ENCODE measurements at places on chromosomes 7 and 10.

- H3K27ac ChIP-seq = no peak overlapping the region
- DNase-seq = no peak
- no peaks in the 10 kb centered on the region for H3K27me3 ChIP-seq
- H3K36me3 ChIP-seq = no peaks in the 10 kb centered on the region
Measured at GRCh38 chr10:9357471-9357870, 1303.0 kb downstream of the GATA3 start.

- H3K4me1 ChIP-seq = peaks cover 13% of the 10 kb centered on the region
- H3K36me3 ChIP-seq = no peaks in the 10 kb centered on the region
- no peak for DNase-seq
- no peak overlapping the region for H3K4me3 ChIP-seq
Measured at GRCh38 chr7:26155531-26156375, 3.8 kb downstream of the NFE2L3 start.

- no peaks in the 10 kb centered on the region for H3K36me3 ChIP-seq
- no peak overlapping the region for H3K27ac ChIP-seq
- H3K27me3 ChIP-seq = no peaks in the 10 kb centered on the region
- DNase-seq = no peak
- H3K4me1 ChIP-seq = no peaks in the 10 kb centered on the region
- no peak overlapping the region for H3K4me3 ChIP-seq
Measured at GRCh38 chr10:84484541-84484940, 156.2 kb downstream of the CCSER2 start.

DNA sequence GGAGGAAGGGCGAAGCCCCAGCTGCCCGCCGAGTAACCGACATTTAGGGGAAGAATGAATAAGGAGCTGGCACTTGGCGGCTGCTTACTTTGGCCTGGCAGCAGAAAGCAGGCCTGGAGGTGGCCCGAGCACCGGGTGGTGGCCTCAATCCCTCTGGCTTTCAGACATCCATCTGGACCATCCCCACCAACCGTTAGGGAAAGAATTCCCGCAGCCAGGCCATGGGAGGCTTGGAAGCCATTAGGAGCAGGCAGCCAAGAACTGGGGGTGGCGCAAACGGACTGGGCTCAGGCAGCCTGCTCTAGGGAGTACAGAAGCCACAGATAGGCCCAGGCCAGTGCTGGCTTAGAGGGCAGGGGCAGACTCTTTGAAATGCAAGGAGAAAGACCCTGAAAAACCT, 132.7 kb downstream of the NEURL1 start:
- H3K4me1 ChIP-seq = peaks cover 3% of the 10 kb centered on the region
- H3K27me3 ChIP-seq = no peaks in the 10 kb centered on the region
- no peaks in the 10 kb centered on the region for H3K36me3 ChIP-seq
- no peak overlapping the region for H3K27ac ChIP-seq

DNA sequence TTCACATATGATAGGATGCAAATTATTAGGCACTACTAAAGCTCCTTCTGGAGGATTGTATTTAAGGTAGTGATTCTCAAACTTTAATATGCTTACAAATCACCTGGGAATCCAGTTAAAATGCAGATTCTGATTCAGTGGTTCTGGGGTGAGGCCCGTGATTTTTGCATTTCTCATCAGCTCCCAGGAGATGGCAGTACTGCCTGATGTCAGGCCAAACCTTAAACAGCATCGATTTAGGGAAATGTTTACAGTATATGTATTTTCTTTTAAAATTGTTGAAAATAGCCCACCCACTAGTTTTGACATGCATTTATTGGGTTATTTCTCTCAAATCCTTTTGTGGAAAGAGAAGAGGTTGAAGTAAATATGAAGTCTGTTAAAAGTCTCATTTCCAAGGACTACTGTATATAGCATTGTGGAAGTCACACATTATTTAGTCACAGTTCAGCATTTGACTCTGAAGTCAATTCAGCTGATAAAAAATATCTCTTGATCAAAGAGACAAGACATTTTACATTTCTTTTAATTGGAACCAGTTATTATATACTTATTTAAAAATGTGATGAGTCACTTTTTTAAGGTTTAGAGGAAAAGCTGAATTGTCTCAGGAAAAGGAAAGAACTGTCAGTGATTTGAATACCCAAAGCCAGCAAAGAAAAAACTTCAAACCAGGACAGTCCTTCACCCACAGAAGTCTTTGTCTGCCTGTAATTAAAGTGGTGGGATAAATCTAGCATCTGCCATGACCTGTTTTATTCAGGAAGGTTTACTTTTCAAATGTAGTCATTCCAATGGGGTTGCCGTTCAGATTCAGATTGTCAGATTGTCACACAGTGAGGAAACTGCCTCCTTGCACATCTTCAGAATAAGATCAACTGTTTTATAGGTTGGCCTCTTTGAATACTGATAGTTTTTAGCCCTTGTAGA, 21.1 kb upstream of the HBP1 start:
- no peak overlapping the region for H3K27ac ChIP-seq
- DNase-seq = peak; percentile 11
- no peak overlapping the region for H3K4me3 ChIP-seq
- H3K4me1 ChIP-seq = no peaks in the 10 kb centered on the region
- H3K36me3 ChIP-seq = no peaks in the 10 kb centered on the region

GRCh38 chr10:51668336-51668689, 31.1 kb downstream of the CSTF2T start:
- no peak for DNase-seq
- no peaks in the 10 kb centered on the region for H3K27me3 ChIP-seq
- peaks cover 4% of the 10 kb centered on the region for H3K4me1 ChIP-seq

- H3K36me3 ChIP-seq = peaks cover 10% of the 10 kb centered on the region
- peak; percentile 81 for DNase-seq
- H3K27ac ChIP-seq = peak overlapping the region; percentile 71
- peak overlapping the region; percentile 11 for H3K4me3 ChIP-seq
- H3K4me1 ChIP-seq = peaks cover 53% of the 10 kb centered on the region
- no peaks in the 10 kb centered on the region for H3K27me3 ChIP-seq
Measured at GRCh38 chr10:121500701-121501332, 97.4 kb downstream of the FGFR2 start.

DNA sequence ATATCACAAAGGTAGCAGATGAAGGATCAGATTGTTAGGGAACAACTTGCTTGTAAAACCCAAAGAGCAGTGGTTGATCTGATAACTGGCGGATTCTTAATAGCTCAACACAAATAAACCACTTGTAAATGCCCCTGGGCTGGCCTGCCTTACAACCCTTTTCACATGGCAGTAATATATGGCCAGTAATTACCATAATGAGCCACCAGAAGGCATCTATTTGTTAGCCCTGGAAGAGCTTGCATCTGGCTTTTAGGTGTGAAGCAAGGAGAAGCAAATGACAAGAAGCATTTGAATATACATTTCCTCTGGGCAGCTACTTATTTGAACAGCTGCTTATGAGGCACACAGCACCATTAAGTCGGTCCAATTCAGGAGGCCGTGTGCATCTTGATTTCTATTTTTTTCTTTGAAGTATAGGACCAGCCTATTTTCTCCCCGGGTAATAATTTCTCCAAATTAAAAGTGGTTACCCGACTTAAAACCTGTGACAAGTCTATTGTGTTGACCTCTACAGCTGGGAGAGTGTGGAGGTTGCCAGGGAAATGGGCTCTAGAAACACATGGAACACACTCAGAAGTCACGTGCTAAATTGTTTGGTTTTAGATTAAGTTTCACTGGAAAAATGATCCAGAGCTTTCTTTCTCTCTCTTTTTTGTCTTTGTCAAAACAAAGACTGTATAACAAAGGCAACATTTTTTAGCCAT, 113.4 kb downstream of the SEM1 start:
- H3K27me3 ChIP-seq = no peaks in the 10 kb centered on the region
- peak; percentile 40 for DNase-seq
- peaks cover 6% of the 10 kb centered on the region for H3K4me1 ChIP-seq

Data from SJCRH30 (cell line).